ENCODE measurements at places on chromosomes 4 and X.

GRCh38 chr4:125101719-125102118, 213.0 kb upstream of the FAT4 start:
- no peak for DNase-seq

DNA sequence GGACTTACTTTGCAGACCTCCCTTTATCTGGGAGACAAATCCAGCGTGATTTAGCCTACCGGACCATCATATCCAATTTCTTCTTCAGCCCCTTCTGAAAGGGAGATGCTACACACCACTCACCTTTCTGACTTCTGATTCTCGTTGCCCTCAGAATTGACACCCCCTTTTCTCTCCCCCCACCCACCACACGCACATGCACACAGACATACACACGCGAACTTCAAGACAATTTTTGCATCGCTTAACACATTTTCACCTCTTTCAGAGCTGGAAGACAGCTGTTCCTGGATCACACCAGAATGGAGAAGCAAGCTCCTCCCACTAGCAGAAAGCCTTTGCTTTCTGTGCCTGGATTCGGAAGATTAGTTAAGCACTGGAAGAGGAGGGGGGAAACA, 1.0 kb upstream of the SNCA start:
- no peak for DNase-seq

- DNase-seq: no peak
These were observed 68.5 kb downstream of the CEP44 start for GRCh38 chr4:174352061-174352819.

DNA sequence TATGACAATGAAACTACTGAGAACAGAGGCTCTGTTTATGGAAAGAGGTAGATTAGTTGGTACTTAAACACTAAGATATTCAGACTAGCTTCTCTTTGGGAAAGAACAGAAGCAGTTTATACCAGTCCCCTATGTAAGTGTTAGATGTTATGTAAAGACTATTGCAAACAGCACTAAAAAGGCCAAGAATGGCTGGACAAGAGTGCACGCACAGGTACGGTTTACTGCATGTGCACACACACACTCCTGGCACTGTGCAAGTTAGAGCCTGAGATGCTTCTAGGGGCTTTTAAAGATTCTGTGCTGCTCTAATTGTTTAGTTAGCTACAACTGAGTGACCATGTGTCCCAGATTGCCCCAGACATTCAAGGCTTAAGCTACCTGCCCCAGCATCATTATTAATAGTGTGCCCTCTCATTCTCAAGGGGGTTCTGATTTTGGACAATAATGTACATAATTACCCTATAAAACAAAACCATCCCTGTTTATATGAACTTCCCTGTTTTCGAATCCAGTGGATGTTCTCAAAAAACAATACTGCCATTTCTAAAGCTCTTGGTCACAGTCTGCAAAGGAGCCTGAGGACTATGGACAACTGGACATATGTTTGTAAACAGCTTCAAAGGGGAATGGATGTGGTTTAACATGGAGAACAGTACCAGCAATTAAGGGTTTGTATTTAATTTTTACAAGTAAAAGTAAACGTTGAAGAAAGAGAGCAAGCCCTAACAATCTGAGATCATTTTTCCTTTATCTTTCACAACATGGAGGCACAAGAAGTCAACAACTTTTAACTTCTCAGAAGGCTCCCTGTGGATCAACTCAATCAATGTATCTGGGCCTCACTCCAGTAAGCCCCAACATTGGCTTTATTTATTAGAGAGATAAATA, 2.0 kb downstream of the SETD7 start:
- no peak for DNase-seq

GRCh38 chrX:103442536-103442901, 66.2 kb downstream of the BEX3 start:
- DNase-seq: no peak
